ENCODE measurements at places on chromosomes 6 and 20.

DNA sequence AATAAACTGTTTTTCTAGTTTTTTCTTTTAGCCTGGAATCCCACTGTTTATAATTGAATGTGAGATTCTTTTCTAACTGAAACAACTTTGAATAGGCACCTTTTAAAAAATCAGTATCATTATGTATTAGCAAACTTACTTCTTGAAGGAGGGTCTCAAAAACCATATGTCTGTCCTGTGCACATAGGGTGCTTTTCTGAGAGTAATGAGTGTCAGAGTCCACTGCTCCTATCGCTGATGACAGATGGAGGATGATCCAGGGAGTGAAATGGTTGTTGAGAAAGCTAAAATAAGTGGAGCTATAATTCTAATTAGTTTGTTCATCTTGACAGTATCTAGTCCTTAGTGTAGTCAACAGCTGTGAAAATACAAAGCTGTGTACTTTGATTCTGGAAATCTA is 35.8 kb downstream of the MEI4 start:
- no peak for DNase-seq

DNA sequence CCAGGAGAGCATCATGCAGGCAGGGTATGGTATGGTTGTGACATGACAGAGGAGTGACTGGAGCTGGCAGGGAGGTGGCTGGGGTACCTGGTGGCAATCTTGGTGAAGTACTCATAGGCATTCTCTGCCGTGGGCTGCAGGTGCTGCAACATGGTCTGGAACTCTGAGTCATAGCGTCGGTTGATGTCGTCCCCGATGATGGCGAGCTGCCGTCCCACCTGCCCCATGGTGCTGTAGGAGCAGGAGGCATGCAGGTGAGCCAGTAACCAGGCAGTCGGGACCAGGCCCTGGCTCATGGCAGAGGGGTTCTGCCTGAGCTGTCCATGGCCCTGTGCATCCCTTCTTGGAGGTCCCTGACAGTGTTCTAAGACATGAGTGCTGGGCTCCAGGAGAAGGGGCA is 4.9 kb downstream of the BAK1 start:
- no peak for DNase-seq

DNA sequence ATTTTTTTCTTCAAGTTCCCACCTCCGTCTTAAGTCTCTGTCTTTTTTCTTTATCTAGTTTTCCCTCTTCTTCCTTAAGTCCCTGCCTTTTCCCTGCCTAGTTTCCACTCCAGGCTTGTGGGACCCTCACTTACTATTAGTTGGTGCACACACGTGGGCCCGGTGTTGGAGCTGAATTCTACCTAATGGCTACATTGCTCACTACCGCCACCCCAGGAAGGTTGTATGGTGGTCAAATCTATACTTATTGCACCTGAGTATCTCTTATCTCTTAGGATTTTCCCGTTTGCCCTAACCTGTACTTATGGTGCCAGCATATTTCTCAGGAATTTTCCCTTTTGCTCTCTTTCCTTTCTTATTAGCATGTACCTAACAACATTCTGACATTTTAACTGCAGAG is 692.8 kb downstream of the EPM2A start:
- no peak for DNase-seq

- DNase-seq: no peak
Measured at GRCh38 chr6:34021554-34022190, 124.2 kb downstream of the GRM4 start.

DNA sequence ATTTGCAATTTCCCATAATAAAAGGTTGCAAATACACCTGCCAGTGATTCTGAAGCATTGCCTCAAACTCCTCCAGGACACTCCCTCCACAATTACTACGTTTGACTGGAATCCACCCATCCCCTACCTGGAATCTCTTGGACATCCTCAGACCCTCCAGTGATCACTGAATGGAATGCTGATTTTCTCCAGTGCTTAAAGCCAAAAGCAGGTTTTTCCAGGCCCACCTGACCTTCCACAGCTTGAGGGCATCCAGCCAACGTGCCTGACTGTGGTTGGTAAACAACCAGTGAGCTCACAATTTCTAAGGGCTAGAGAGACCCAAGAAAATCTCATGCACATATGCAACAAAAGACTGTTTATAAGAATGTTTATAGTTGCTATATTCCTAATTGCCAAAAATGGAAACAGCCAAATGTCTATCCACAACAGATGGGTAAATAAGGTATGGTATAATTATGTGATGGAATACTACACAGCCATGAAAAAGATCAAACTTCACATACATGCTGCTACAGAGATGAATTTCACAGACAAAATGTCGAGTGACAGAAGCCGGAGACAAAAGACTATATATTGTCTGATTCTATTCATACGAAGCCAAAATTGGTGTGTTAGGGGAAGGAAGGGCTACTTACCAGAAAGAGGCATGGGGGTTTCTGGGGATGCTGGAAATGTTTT is 147.1 kb upstream of the RREB1 start:
- DNase-seq: no peak

DNA sequence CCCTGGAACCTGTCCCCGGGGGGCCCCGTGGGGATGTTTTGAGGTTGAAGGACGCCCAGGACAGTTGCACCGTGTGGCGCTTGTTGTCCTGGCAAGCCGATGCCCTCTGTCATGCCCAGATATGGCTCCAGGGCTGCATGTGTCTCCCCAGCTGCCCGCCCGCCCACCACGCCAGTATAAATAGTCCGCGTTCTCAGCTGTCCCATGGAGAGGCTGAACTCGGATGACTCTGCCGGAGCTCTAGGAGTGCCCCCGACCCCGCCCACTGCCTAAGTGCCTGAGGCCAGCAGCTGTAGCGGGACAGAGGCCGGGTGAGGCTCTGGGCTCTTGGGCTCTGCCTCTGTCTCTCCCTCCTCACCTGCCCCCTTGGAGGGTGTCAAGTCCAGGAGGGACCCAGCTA is 83.0 kb upstream of the GATA5 start:
- DNase-seq: no peak
